ENCODE measurements at places on chromosomes 6 and 20.

DNA sequence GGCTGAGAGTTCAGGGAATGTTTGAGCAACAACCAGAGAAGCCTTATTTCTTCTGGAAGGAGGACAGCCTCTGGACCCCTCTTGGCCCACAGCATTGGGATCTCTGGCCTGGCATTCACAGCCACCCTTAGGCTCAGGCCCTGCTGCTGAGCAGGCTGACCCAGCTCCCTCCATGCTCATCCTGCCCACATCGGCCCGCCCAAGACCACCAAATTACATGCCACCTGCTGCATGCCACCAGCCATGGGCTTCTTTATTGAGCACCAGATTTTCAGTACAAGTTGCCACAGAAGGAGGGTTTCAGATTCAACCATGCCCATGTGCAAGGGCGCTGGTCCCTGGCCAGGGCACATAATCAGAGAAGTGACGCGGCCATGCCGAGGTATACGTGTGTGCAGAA lies 32.2 kb downstream of the ADA start:
- DNase-seq: no peak

- DNase-seq: peak; percentile 72
Measured at GRCh38 chr6:128519132-128519930, 1.1 kb downstream of the PTPRK start.

DNA sequence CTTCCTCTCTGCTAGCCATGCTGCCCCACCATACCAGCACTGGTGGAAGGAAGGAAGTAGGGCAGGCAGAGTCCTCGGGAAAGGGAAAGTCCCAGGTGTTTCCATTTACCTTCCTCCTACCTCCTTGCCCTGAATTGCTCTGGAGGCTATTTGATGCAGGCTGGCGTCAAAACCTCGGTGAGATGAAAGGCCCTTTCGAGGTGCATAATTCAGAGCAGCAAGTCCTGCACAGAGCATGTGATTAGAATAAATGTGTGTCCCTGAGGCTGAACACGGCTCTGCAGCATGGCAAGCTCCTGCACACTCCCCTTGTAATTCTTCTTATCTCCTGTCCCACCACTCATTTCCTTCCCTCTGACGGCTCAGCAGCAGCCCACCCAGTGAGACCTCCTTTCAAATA lies 98.7 kb upstream of the LRFN2 start:
- no peak for DNase-seq

GRCh38 chr20:8571611-8572010 lies 439.5 kb downstream of the PLCB1 start:
- DNase-seq: peak; percentile 4

- no peak for DNase-seq
Measured at GRCh38 chr6:116156405-116157326, 30.7 kb upstream of the COL10A1 start.

- no peak for DNase-seq
Measured at GRCh38 chr6:39114388-39114703, 640 bp downstream of the SAYSD1 start.

GRCh38 chr6:157148391-157149323 lies 174.7 kb downstream of the TMEM242 start:
- DNase-seq: no peak

- DNase-seq: peak; percentile 30
Measured at GRCh38 chr20:44056010-44056698, 130.8 kb downstream of the JPH2 start.

DNA sequence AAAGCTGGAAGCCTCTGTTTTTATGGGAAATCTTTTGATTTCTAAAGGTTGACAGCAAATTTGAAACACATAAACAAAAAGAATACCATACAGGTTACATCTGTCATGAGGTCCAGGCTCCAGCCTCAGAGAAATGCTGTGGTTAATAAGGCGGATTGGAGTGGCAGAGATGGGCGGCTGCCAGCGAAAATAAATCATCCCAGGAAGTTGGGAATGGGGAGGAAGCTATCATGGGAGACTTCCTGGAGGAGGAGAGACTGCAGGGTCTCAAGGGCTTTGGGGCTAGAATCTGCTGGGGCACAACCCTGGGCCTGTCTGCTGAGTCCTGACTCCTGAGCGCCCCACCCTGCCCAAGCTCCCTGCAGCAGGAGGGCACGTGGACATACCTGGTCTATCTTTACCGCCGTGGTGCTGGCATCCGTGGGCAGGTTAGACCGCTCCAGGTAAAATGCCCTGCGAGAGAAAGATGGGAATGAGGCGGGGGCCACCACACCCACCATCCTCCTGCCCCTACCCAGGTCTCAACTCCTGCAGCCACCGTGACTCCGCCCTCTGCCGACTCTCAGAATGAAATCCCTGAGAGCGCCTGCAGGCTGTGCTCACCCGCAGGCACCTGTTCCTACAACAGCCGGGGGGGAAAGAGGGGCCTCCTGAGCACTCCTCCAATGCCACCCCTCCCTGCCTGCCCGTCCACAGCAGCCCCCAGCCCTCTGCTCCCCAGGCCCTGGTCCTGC lies 197.3 kb downstream of the PREX1 start:
- no peak for DNase-seq

- no peak for DNase-seq
Measured at GRCh38 chr6:151388997-151389617, 2.3 kb downstream of the ZBTB2 start.

DNA sequence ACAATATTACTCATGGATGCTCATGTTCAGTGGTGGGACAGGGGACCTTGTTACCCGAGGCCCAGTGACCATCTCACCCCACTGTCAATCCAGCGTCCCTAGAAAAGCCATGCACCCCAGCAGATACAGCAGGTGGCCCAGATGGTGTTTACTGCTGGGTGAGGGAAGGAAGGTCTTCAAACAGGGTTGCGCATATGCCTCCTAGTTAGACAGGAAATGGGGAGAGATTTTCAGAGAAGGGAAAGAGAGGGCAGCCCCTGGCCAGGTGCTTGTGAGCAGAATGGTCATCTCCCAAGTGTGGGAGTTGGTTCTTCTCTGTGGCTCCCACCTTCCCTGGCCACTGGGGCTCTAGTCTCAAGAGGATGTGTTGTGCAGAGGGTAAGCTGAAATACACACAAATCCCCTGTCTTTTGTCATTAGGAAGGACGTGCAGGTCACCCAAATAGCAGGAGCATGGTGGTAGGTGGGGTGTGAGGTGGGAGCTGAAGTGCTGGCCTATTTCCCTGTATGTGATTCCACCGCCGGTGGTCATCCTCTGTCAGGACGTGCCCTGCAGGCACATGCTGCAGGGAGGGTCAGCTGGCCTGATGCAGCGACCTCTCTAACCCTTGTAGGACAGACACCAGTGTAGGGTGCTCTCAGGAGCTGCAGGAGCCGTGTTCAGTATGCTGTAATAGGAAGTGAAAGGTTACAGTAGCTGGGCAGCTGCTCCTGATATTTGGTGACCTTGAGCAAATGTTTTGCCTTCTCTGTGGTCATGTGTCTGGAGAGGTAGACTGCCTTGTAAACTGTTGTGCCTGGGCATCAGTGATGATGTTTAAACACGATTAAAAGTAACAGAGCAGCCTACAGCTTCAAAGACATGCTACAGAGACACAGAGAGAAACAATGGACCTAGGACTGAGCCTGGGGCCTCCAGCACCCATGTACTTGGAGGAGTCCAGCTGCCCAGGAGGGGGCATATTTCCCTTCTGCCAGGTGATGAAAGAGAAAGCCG lies 3.2 kb upstream of the CST3 start:
- no peak for DNase-seq

DNA sequence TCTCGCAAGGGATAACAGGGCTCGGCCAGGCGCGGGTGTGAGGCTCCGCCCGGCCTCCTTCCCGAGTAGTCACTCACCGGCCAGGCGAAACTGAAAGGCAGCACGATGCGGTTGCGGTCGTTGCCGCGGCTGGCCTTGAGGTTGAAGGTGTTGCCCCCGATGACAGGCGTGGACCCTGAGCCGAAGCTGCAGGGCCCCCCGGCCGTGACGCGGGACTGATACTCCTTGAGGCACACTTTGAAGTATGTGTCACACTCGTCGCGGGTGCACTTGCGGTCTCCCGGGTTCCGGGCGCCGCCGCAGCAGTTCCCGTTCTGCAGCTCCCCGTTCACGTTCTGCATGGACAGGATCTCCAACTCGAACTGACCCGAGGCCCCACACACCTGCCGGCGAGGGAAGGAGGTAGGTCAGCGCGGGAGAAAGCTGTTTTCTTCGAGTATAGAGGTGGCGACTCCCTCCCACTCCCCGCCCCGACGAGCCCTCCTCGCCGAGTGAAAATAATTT lies 1.1 kb downstream of the JAG1 start:
- DNase-seq: peak; percentile 64

DNA sequence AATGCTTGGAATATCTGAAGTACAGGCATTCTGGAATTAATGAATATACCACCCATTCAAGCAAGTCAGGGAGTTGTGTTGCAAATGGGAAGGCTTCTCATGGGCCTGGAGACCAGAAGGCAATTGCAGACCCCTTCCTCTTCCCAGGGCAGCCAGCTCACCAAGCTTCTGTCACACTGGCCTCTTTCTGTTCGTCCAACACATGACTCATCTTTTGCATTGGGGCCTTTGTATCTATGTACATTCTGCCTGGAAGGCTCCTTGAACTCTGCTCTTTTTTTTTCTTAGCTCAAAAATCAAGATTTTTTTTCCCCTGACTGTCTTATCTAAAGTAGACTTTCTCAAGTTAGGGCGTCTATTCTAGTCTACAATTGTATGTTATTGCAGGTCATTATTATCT lies 132.9 kb upstream of the MYLIP start:
- DNase-seq: no peak

DNA sequence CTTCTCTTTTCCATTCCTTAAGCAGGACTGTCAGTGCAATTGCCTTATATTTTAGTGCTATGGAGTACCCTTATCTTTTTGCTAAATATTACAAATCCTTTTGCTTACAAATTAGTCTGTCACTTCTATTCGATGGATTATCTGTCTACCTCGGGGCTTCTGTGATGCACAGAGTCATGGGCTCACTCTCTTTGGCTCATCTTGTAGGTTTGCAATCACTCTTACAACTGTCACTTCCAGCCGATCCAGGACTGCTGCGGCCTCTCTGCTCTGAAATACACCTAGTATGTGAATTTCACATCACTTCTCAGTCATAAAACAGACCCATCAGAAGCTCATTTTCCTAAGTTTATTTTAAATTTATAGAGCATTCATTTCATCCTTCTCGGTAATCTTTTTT lies 293.2 kb upstream of the QKI start:
- DNase-seq: no peak

- peak; percentile 28 for DNase-seq
Measured at GRCh38 chr6:46011188-46012085, 4.2 kb downstream of the CLIC5 start.

GRCh38 chr6:139841794-139842215 lies 467.4 kb upstream of the CITED2 start:
- DNase-seq: no peak

GRCh38 chr6:10719964-10720264 lies 3.0 kb upstream of the TMEM14C start:
- peak; percentile 38 for DNase-seq

DNA sequence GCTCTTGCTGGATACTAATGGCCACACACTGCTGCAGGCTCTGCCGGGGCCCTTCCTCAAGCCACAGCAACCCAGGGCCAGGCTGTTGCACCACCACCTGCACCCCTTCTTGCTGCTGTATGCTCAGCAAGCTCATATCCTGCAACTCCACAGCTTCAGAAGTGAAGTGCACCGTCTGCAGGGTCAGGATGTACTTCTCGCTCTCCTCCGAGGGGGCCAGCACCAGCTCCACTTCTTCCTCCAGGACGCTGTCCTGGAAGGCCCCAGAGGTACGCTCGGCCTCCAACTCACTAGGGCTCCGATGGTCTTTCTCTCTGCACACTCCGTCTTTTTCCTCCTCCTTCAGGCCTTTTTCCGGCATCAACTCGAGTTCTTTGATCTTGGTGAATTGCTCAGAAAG lies 1.2 kb downstream of the CTCFL start:
- no peak for DNase-seq

GRCh38 chr6:54440549-54440948 lies 132.3 kb downstream of the TINAG start:
- no peak for DNase-seq

DNA sequence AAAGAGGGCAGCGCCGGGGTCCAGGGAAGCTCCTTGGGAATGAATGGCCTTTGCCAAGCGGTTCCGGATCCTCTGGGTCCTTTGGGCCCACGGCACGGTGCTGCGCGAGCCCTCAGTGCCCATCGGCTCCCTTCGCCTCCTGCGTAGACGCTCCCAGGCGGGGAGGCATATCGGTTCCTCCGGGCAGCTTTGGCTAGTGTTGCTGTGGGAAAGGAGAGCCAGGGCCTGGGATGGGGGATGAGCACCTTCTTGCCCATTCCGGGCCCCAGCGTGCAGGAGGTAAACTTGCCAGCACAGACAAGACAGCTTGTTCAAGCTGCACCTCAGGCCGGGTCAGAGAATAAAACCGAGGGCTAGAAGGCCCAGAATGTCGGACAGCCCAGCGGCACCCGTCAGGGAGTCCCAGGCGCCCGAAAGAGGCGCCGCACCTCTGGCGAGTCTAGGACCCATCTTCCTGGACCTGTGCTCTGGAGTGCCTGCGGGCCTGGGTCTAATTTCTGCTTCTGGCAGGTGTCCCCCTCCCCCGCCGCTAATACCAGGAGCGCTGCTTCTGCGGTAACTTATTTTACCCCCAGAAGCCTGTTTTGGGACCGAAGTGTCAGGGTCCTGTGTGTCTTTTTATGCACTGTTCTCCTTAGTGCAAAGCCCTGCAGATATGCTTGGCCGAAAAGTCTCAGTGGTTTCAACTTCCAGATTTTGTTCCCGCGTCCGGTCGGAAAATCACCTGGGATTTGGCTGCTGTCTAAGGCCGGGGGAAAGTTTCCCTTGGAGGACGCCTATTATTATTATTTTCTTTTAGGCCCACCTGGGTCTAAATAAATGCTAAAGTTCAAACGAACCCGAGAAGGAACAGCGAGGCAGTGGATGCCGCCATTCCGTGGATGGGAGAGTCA lies 1.7 kb upstream of the TFAP2C start:
- DNase-seq: no peak

GRCh38 chr6:168026925-168027324 lies 29.5 kb downstream of the KIF25 start:
- DNase-seq: no peak

GRCh38 chr20:63007360-63007645 lies 539 bp upstream of the BHLHE23 start:
- no peak for DNase-seq

GRCh38 chr6:35370785-35371493 lies 28.6 kb downstream of the PPARD start:
- DNase-seq: no peak

- no peak for DNase-seq
Measured at GRCh38 chr20:48170625-48171024, 385.3 kb upstream of the SULF2 start.

DNA sequence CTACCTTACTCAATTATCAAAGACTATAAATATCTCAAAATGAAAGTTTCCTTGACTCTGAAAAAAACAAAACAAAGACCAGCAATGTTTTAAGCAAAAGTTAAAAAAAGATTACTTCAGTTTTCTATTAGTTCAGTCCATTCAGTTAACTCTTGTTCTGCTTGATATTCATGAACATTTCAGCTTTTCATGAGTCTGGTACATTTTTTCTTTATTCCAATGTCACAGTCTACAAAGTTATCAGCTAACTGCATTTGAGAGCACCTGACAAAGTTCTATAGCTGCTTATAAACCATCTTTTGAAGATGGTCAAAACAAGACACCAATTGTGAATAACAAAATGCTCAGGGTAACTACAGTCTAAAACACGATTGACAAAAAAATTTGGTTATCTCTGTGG lies 156.1 kb upstream of the NOX3 start:
- no peak for DNase-seq
